ENCODE measurements at places on chromosomes 12 and 14.

GRCh38 chr12:87152075-87152474, 877.1 kb downstream of the C12orf50 start:
- H3K36me3 ChIP-seq, result no peaks in the 10 kb centered on the region
- H3K27me3 ChIP-seq, result no peaks in the 10 kb centered on the region

GRCh38 chr14:94066089-94066676, 14.8 kb downstream of the DDX24 start:
- peaks cover 14% of the 10 kb centered on the region for H3K4me1 ChIP-seq
- H3K4me3 ChIP-seq, result no peak overlapping the region
- no peak for DNase-seq
- H3K27me3 ChIP-seq, result no peaks in the 10 kb centered on the region
- H3K27ac ChIP-seq, result no peak overlapping the region

DNA sequence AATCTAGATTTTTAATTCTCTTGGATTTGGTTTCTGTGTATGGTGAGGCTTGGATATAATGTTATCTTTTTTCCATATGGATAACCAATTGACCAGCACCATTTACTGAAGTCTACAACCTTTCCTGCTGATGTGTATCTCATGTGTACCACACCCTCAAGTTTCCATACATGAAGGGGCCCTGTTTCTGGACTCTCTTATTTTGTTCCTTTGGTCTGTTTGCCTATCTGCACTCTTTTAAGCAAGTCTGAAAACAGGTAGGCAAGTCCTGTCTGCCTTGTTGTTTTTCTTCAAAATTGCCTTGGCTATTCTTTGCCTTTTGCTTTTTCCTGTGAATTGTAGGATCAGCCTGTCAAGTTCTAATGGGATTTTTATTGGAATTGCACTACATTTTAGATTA, 44.6 kb downstream of the MAX start:
- no peaks in the 10 kb centered on the region for H3K27me3 ChIP-seq
- H3K4me1 ChIP-seq, result no peaks in the 10 kb centered on the region
- no peak for DNase-seq
- H3K27ac ChIP-seq, result no peak overlapping the region
- no peak overlapping the region for H3K4me3 ChIP-seq
- peaks cover 26% of the 10 kb centered on the region for H3K36me3 ChIP-seq

GRCh38 chr12:25993901-25994651, 35.6 kb downstream of the RASSF8 start:
- no peaks in the 10 kb centered on the region for H3K4me1 ChIP-seq
- no peak overlapping the region for H3K27ac ChIP-seq
- DNase-seq, result no peak
- H3K27me3 ChIP-seq, result no peaks in the 10 kb centered on the region

- H3K36me3 ChIP-seq, result peaks cover 11% of the 10 kb centered on the region
- no peaks in the 10 kb centered on the region for H3K27me3 ChIP-seq
- no peak overlapping the region for H3K27ac ChIP-seq
- DNase-seq, result no peak
- no peaks in the 10 kb centered on the region for H3K4me1 ChIP-seq
- no peak overlapping the region for H3K4me3 ChIP-seq
Measured at GRCh38 chr12:108815875-108816594, 41.3 kb downstream of the SSH1 start.

GRCh38 chr12:28027947-28028724, 55.6 kb upstream of the PTHLH start:
- no peak overlapping the region for H3K4me3 ChIP-seq
- H3K4me1 ChIP-seq, result no peaks in the 10 kb centered on the region
- no peak overlapping the region for H3K27ac ChIP-seq
- no peak for DNase-seq
- no peaks in the 10 kb centered on the region for H3K27me3 ChIP-seq
- H3K36me3 ChIP-seq, result no peaks in the 10 kb centered on the region

GRCh38 chr12:107396991-107397390, 288.6 kb upstream of the PWP1 start:
- H3K27ac ChIP-seq, result no peak overlapping the region
- no peak overlapping the region for H3K4me3 ChIP-seq
- DNase-seq, result no peak
- no peaks in the 10 kb centered on the region for H3K36me3 ChIP-seq

DNA sequence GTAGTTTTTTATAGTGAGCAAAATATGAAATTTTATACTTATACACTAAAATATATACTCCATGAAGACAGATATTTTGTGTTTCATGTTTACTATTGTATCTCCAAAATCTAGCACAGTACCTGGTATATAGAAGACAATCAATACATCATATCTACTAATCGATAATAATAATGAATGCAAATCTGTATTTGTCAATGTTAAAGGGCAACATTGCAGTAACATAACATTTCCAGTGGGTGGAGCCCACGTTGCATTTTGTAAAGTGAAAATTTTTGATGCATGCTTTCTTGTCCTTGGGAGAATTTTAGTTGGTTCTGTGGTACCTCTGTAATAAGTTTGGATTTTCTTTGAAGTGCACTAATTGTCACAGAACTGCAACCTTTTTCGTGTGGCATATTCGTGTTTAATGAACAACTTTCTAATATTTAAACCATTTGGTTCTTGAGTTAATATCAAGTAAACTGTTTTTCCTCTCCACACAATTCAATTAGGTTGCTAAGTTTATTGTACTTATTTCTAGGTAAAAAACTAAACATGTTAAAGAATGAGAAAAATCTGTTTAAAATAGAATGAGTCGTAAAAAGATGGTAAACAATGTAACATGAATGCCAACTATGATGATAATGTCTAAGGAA, 47.4 kb downstream of the AVPR1A start:
- no peak overlapping the region for H3K4me3 ChIP-seq
- no peaks in the 10 kb centered on the region for H3K4me1 ChIP-seq
- H3K36me3 ChIP-seq, result no peaks in the 10 kb centered on the region
- no peak for DNase-seq

- H3K4me1 ChIP-seq, result no peaks in the 10 kb centered on the region
- H3K4me3 ChIP-seq, result no peak overlapping the region
- no peaks in the 10 kb centered on the region for H3K27me3 ChIP-seq
- H3K27ac ChIP-seq, result no peak overlapping the region
- H3K36me3 ChIP-seq, result peaks cover 4% of the 10 kb centered on the region
Measured at GRCh38 chr12:15977999-15978951, 67.1 kb downstream of the DERA start.

DNA sequence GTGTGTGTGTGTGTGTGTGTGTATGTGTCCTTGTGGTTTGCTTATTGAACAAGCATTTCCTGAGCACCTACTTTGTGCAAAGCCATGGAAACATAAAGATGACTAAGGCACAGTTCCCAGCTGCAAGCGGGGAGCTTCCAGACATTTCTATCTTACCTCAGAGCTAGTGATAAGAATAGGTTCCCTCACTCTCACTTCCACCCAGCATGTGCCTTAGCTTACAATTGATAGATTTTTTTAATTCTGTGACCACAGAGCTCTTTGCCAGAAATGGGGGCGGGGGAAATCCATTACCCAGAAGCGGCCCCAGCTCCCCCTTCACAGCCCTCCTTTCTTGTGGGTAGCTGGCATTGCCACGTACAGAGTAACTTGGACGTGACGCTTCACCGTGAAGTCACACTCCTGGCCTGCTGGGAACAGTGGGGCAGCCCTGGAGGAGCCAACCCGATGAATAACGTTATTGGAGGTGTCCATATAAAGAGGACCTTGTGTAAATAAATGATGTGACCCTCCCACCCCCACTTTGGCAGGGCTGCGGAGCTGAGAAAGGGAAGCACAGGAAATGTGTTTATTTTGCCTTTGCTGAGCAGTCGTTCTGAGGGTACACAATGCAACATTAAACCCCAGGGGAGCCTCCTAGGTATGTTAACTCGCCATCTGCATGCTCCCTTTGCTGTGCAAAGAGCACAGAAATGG, 238.9 kb downstream of the CHST11 start:
- DNase-seq, result peak; percentile 57
- no peak overlapping the region for H3K4me3 ChIP-seq
- no peaks in the 10 kb centered on the region for H3K27me3 ChIP-seq
- H3K4me1 ChIP-seq, result peaks cover 29% of the 10 kb centered on the region
- peak overlapping the region; percentile 63 for H3K27ac ChIP-seq
- H3K36me3 ChIP-seq, result no peaks in the 10 kb centered on the region

GRCh38 chr14:100691395-100692056, 35.2 kb upstream of the DLK1 start:
- no peak overlapping the region for H3K4me3 ChIP-seq
- H3K36me3 ChIP-seq, result no peaks in the 10 kb centered on the region
- H3K27ac ChIP-seq, result no peak overlapping the region
- DNase-seq, result no peak
- H3K4me1 ChIP-seq, result no peaks in the 10 kb centered on the region
- no peaks in the 10 kb centered on the region for H3K27me3 ChIP-seq
